ENCODE measurements at places on chromosomes 7 and 10.

DNA sequence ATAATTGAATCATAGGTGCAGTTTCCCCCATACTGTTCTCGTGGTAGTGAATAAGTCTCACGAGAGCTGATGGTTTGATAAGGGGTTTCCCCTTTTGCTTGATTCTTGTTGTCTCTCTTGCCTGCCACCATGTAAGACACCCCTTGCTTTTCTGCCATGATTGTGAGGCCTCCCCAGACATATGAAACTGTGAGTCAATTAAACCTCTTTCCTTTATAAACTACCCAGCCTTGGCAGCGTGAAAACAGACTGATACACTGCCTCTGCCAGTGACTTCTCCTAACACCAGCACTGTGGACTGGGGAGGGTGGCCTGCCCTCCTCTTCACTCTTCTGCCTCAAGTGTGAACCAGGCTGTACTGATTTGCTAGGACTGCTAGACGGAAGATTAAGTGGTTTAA lies 108.6 kb downstream of the RAB11FIP2 start:
- DNase-seq: no peak

- DNase-seq: peak; percentile 85
These were observed 22.9 kb upstream of the NANOS1 start for GRCh38 chr10:119006451-119007210.

GRCh38 chr10:31586723-31587638 lies 268.0 kb downstream of the ZEB1 start:
- DNase-seq: no peak

DNA sequence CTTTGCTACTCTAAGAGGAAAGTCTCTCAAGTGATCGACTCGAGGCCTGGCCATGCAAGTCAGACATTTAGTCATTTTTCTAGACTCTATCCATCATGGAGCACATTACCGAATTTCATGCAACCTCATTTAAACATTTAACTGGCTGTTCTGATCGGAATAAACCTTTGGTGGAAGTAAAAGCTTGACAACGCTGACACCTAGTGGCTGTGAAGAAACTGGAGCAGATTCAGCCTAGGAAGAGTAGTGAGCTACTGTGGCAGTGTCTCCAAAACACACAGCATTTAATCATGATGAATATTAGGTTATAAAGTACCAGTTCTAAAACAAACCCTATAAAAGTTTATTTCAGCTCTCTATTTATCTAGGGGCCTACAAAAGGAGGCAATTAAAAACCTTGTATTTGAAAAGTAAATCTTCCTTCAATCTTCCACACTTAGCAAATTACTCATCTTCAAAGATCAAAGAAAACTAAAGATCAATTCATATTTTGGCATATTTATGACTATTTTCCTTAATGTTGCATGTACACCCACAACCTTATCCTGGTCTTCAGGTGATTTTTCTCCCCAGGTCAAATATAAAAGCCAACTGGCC lies 175.0 kb downstream of the CTNNA3 start:
- peak; percentile 30 for DNase-seq

- DNase-seq: no peak
These were observed 98.2 kb downstream of the ANK3 start for GRCh38 chr10:60291344-60291930.

DNA sequence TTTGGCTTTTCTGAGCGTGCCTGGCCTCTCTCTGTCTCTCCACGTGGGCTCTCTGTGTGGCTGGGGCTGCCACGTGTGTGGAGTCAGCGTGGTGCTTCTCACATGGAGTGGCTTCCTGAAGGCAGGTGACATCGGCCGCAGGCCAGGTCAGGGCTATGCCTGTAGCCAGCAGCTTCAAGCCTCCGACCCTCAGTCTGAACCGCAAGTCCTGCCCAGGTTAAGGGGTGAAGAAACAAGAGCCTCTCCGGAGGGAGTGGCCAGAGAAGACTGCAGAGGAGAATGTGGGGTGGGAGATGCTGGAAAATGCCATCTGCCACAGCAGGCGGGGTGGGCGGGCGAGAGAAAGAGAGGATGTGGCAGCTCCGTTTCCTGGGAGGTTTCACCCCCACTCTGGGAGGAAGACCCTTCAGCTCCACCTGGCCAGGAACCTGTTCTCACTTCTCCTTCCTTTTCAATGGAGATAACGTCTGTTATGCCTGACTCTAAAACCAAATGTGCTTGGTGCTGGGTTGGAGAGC lies 14.3 kb upstream of the VIPR2 start:
- no peak for DNase-seq

- DNase-seq: peak; percentile 48
These were observed 15.5 kb downstream of the SVIL start for GRCh38 chr10:29619241-29619669.

- DNase-seq: no peak
These were observed 117.6 kb downstream of the GLCCI1 start for GRCh38 chr7:8086239-8086638.

DNA sequence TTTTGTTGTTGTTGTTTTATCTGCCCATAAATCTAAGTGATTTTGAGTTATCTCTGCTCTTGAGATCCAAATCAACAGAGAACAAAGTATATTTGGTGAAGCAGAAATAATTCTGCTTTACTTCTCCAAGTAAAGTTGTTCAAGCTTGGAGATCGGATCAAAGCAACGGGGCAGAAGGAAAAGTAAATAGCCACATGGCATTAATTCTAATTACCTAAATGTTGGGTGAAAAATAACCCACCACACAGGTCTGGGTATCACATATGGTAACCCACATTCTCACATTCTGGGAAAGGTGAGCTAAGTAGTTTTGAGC lies 3.1 kb downstream of the NRP1 start:
- DNase-seq: peak; percentile 19

GRCh38 chr10:62266147-62266546 lies 2.5 kb downstream of the RTKN2 start:
- no peak for DNase-seq

DNA sequence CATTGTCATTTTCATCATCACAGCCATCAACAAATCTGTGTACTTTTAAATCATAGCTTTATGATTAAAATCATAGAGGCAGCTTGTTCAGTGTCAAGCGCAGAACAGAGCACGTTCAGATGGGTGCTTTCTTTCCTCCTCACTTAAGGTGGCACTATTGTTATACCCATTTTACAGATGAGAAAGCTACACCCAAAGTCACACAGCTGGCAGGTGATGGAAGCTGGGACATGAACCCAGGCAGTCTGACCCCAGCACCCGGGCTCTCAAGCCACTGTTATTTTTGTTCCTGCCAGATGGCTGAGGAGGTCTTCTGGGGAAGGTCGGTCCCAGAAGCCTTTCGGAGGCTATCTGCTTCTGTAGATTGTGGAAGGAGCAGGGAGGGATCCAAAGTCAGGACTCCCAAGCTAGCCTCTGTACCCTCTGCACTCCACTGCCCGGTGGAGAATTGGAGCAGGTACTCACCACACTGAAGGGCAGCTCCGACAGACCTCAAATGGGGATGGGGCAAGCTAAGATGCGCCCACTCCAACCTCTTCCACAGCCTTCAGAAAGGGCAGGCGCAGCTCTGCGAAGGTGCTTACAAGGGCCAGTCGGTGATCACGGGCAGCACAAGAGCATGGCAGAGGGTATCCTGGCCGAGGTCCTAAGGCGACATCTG lies 610 bp downstream of the AVPI1 start:
- DNase-seq: peak; percentile 37

DNA sequence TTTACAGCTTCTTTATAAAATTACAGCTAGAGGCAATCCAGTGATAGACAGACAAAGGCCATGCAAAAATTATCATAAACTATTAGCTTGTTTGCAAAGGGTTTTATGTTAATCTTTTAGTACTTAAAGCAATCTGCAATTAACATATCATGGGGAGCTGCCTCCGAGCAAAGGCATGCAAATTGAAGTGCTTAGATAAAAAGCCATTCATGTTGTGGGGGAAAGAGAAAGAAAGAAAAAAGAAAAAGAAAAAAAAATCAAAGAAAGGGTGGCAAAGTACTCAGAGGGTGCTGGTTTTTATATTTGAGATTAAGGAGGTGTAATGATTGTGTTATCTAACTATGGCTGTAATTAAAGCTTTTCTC lies 799.5 kb downstream of the LRMDA start:
- DNase-seq: no peak

GRCh38 chr10:117537436-117537903 lies 5.1 kb upstream of the EMX2 start:
- DNase-seq: peak; percentile 12

DNA sequence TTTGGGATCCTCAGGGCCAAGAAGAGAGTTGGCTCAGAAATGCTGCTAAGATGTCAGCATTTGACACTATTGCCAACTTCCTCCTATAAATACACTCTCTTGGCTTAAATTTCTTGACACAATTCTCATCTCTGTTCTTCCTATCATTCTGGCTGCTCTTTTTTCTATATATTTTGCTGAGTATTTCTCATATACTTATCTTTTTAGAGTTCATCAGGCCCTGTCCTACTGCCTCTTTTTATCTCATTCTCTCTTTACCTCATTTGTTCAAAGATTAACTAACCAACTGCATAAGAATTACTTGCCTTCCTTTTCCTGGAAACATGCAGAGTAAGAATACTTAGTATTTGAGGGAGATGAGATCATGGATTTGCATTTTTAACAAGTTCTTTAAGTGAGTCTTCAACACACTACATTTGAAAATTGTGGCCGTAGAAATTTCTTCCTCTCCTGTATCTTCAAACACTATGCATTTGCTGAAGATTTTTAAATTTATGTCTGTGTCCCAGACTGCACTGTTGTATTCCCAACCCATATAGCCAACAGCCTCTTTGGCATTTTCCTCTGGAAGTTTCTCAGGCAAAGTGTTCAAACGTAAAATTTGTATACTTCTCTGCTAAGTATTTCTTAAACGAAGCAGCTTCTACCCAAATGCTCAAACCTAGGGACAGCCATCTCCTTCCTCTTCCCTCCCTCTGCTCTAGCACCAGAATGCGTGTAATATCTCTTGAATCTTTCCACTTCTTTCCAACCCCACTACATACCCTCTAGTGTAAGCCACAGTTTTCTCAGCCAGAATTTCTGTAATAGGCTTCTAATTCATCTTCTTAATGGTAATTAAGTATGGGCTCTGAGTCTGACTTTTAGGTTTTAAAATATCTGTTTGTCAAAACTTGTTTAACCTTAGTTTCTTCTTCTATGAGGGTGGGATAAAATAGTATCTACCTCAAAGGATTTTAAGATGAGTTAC lies 35.5 kb downstream of the ARL4A start:
- no peak for DNase-seq

DNA sequence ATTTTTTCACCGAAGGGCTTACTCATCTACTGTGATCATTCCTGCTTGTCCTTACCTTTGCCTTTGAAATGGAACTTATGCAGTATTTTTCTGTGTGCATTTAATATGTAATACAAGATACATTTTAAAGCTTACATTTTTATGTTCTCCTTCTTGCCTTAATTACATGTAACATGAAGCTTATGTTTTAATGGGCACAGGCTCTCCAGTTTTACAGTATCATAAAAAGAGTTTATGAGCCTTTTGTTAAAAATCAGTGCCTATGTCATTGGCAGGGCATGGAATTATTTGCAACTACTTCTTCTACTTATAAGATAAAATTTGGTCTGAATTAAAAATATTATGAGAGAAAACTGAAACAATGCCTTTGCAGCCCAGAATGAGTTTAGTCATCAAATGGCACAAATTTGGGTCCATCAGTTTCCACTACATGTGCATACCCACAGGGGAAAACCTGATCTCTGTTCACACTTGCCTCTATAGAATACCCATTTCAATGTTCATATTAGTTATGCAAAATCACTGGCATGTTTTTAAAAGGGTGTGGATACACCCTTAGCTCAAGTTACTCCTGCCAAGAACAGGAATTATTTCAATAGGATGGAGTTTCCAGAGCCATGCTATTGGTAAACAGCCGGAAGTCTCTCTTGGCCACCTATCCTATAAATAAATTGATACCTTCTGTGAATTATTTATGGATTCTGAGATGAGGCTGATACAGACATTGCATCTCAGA lies 27.9 kb upstream of the WNT16 start:
- no peak for DNase-seq

- DNase-seq: no peak
These were observed 36.9 kb upstream of the PTF1A start for GRCh38 chr10:23155169-23155568.

GRCh38 chr10:6602700-6603084 lies 22.6 kb upstream of the PRKCQ start:
- DNase-seq: no peak

GRCh38 chr7:8511855-8512254 lies 78.4 kb downstream of the NXPH1 start:
- no peak for DNase-seq

- DNase-seq: no peak
These were observed 86.9 kb upstream of the GATAD1 start for GRCh38 chr7:92360387-92360786.

- no peak for DNase-seq
These were observed 33.8 kb downstream of the BMPER start for GRCh38 chr7:33939121-33939520.

DNA sequence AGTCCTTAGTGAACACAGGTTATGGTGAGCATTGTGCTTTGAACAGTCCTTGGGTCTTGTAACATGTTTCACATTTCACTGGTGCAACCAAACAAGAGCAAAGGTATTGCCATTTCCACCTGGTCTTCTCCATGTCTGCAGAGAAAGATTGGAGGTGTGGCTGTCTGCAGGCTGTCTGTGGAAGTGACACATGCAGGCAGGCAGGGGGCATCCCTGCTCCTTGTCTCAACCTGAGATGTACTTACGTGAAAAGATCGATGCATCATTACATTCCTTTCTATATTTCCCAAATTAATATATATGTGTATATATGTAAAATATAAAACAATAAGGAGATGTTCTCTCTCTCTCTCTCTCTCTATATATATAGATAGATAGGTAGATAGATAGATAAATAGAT lies 54.3 kb downstream of the LRRC18 start:
- DNase-seq: no peak

- DNase-seq: no peak
These were observed 59.9 kb downstream of the TNS3 start for GRCh38 chr7:47521816-47522561.

Measured in Caki2 (cell line).